Heart left ventricle (tissue), 16 donors: ENCODE measurements at places on chromosomes 1 and 21. TPM values are rescaled to one million over a fixed set of nuclear protein-coding genes. Genes with fewer than 3 reads are reported as not detected.
A peak's percentile ranks its signal among the peaks of the same experiment; 100 is the strongest.

SORT1 gene
- 173 TPM for total RNA-seq

KIF14 gene
- 0.07 TPM for total RNA-seq

IGFN1 gene
- total RNA-seq = not detected

CLDN17 gene
- not detected for total RNA-seq

DNA sequence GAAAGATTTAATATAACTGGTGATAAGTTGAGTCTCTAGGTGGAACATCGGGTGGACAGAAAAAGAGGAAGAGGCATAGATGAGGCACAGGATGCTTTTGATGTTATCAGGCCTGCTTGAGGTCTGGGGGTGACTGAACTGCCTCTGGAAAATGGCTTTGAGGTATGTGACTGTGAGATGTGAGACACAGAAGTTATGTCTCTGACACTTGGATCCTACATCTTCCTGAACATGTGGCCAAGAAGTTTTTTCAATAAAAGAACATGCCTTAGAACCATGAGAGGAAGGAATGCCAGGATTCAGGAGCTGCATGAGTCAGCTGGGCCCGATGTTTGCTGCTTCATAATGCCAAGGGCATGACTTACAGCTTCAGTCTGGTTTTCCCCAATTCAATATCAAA lies 11.5 kb upstream of the AIM2 start:
- no peak overlapping the region for H3K4me3 ChIP-seq
- H3K36me3 ChIP-seq = no peaks in the 10 kb centered on the region
- DNase-seq = no peak
- peaks cover 3% of the 10 kb centered on the region for H3K27me3 ChIP-seq
- H3K4me1 ChIP-seq = no peaks in the 10 kb centered on the region

GRCh38 chr1:178075333-178075732 lies 18.6 kb upstream of the RASAL2 start:
- no peaks in the 10 kb centered on the region for H3K4me1 ChIP-seq
- H3K27ac ChIP-seq = no peak overlapping the region
- no peak for DNase-seq
- no peak overlapping the region for H3K4me3 ChIP-seq
- H3K27me3 ChIP-seq = no peaks in the 10 kb centered on the region

DNA sequence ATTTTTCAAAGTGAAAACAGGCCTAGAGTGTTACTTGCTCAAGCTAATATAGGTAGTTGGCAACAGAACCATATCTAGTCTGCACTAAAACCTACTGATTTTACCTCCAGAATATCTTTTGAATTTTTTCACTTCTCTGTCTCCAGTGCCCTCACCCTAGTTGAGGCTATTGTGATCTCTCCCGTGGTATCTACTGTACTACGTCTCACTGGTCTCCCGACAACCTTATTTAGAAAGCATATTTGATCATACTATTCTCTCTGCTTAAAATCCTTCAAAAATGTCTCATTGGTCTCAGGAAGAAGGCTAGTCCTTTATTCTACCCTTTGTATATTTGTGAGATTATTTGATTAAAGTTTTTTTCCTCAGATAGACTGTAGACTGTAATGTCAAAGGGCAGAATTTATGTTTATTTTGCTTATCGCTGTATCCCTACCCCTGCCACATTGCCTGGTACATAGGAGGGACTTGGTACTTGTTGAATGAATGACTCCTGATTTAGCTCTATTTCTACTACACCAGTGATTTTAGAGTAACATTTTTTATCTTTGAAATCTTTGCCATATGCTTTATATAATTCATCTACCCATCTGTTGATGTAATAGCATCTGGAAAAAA lies 135.5 kb upstream of the KIAA1614 start:
- H3K27me3 ChIP-seq = no peaks in the 10 kb centered on the region
- peaks cover 8% of the 10 kb centered on the region for H3K4me1 ChIP-seq
- no peak overlapping the region for H3K4me3 ChIP-seq
- H3K36me3 ChIP-seq = no peaks in the 10 kb centered on the region

GRCh38 chr1:216071262-216071661 lies 352.0 kb downstream of the USH2A start:
- H3K4me1 ChIP-seq = no peaks in the 10 kb centered on the region
- no peak overlapping the region for H3K4me3 ChIP-seq
- H3K27me3 ChIP-seq = no peaks in the 10 kb centered on the region

DNA sequence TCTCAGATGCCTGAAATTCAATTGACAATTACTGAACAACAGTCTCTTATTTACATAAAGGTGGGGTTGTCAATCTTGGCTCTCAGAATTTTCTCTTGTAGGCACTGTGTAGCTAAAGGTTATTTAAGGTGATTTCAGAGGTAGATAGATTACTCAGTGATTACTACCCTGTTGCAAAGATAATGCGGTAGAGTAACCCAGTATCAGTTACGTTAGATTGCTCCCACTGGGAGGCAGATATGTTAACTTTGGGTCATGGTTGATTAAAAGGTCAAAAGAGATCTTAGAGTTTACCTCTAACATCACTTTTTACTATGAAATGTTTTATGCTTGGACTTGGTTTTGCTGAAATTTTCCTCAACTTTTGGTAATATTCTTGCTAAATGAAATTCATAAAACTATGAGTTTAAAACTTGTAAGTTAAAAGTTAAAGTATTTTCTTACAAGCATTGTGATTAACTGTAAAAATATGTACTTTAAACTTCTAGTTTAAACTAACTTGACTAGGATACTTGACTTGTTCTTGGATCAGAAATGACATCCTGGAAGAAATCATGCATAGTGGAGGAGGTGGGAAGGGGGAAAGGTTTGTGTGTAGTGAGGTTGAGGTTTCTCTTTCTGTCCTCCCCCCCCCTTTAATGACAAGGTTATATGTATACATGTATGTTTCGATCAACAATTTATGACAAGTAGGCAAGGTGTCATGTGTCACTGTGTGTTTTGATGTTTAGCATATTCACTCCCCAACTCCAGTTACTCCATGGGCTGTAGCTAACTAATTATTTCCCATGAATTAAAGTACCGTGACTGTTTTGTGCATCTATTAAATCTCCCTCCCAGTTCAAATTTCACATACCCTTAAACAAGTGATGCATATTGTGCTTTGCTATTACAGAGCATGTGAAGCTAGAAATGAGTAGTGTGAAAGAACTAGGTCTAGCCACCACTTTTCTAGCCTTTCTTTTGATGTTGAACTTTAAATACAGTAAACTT lies 2.9 kb downstream of the LAMC1 start:
- H3K4me1 ChIP-seq = no peaks in the 10 kb centered on the region
- no peak for DNase-seq
- no peaks in the 10 kb centered on the region for H3K27me3 ChIP-seq
- H3K4me3 ChIP-seq = peak overlapping the region; percentile 90
- no peaks in the 10 kb centered on the region for H3K36me3 ChIP-seq

- H3K4me1 ChIP-seq = no peaks in the 10 kb centered on the region
- no peaks in the 10 kb centered on the region for H3K36me3 ChIP-seq
- H3K4me3 ChIP-seq = no peak overlapping the region
- no peak overlapping the region for H3K27ac ChIP-seq
- peaks cover 10% of the 10 kb centered on the region for H3K27me3 ChIP-seq
Observed at GRCh38 chr1:34358636-34359035, 181.9 kb downstream of the C1orf94 start.
